ENCODE measurements at places on chromosomes 11 and 22.

- DNase-seq = peak; percentile 21
Measured at GRCh38 chr22:22721681-22722354, 77.4 kb downstream of the GGTLC2 start.

- no peak for DNase-seq
Measured at GRCh38 chr11:57485217-57485990, 25.1 kb downstream of the RTN4RL2 start.

DNA sequence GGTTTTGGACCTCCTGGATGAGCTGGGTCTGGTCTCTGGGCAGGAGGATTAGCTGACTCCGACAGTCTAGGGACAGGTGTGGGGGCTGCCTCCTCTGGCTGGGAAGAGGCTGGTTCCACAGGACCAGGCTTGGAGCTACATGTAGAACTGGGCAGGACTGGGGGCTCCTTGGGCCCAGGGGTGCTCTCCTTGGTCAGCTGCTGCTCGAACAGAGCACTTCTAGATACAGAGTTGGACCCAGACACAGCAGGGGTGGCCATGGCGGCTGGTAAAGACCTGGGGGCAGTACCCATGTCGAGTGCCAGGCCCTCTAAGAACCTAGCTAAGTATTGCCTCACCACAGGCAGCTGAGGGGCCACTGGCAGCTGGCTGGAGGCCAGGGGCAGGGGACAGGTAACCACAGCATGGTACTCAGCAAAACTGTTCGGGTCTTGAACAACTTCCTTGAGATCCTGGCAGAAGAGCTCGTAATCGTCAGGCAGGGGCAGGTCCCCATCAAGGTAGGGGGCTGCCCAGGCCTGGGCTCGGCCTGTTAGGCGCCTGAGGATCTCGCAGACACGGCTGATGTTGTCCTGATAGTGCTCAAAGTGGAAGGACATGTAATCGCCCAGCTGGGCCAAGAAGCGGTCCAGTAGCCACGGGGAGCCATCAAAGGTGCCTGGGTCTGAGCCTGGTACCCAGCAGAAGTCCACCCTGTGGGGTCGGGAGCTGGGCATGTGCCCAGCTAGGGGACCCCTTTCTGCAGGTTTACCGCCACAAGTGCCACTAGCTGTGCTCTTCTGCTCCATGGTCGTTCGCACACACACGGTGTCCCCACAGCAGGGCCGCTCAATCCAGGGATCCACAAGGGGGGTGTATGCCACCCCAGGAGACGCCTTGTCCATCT is 3.1 kb downstream of the GNB1L start:
- no peak for DNase-seq

DNA sequence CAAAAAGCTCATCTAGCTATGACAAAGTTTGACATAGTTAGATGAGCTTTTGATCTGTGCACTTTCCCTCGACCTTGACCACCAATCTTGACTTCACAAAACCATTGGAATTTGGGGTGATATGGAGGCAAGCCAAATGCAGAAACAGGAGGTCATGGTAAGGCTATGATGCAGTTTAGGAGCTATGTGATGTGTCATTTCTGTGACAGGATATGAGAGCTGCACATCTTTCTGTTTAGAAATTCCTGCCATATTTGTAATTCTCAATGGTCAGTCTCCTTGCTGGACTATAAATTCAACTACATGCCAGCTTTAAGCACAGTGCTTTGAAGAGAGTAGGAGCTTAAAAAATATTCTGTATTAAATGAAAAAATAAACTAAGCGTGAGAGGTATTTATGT is 12.9 kb downstream of the OR51B6 start:
- no peak for DNase-seq

DNA sequence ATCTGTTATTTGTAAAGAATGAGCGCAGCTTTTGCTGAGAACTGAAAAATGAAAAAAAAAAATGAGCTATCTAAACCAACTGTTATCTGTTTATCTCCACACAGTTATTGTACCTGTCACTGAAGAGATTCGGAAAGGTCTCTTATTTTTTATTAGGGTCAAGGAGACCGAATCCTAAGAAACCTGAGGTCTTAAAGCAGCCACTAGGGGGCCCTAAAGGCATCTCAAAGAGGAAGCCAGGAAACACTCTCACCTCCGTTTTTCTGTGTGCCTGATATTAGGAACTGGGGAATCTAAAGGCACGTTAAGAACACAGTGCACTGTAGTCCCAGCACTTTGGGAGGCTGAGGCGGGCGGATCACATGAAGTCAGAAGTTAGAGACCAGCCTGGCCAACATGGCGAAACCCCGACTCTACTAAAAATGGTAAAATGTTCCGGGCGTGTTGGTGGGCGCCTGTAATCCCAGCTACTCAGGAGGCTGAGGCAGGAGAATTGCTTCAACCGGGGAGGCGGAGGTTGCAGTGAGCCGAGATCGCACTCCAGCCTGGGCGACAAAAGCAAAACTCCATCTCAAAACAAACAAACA is 3.5 kb upstream of the LARGE1 start:
- no peak for DNase-seq

DNA sequence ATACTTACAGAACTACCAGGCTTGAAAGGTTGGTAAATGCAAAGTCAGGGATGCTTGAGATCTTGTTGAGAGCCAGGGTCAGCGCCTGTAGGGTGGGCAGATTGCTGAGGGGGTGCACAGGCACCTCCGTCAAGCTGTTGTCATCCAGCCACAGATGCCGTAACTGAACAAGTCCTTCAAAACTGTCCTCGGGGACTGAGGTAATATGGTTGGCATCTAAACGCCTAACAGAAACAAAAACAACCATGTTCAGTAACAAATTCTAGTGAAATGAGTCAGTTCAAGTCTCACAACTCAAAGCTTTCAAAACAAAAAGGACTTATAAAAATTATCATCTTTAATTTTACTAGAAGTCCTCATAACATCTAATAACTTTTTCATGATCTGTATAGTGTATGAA is 22.2 kb upstream of the CCDC34 start:
- no peak for DNase-seq

DNA sequence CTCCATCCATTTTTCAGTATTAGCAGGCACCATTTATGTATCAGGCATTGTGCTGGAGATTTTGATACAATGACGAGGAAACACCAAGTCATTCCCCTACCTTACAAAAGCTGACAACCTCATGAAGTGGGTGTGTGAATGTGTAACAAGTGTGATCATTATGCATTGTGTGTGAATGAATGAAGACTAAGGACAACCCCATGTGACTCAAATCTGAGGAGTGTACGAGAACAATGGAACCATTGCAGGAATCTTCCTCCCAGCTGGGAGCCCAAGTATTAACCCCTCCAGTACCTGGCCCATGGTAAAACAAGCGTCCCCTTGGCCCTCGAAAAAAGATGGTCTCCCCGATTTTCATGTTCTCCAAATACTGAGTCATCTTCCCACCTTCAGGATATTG is 4.4 kb downstream of the CYB5R2 start:
- DNase-seq = no peak

- DNase-seq = no peak
Measured at GRCh38 chr22:49894322-49895054, 23.8 kb downstream of the ALG12 start.

- DNase-seq = no peak
Measured at GRCh38 chr11:10618490-10618889, 50.0 kb upstream of the LYVE1 start.

- no peak for DNase-seq
Measured at GRCh38 chr22:21796231-21796630, 60.6 kb upstream of the YPEL1 start.

GRCh38 chr11:103682318-103683184 is 353.9 kb upstream of the DDI1 start:
- peak; percentile 4 for DNase-seq

- DNase-seq = no peak
Measured at GRCh38 chr22:19782533-19782932, 22.0 kb downstream of the TBX1 start.

DNA sequence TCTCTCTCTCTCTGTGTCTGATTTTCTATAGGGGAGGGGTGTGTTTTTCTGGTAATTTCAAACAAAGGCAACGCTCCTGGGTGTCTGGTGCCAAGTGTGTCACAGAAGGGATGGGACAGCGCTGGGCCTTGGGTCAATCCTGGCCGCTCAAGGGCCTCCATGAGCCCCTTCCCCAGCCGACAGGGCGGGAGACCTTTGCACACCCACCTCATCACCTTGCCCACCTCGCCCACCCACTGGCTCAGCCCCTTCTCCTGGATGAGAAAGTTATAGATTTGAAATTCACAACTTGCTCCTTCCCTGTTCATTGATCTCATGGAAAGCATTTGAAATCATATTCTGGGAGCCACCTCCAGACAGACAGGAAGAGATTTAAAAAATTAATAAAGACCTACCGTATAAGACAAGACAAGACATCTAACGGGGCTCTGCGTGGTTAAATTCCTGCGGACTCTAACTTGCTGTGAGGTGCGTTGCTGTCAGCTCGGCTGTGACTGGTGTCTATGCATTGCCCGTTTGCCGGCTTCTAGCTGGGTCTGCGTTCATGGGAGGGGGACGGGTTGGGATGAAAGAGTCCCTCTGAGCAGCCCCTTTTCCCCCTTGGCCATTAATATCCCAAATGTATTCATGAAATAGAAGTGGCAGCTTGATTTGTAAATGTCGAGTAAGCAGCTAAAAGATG is 27.0 kb downstream of the MPPED1 start:
- no peak for DNase-seq

DNA sequence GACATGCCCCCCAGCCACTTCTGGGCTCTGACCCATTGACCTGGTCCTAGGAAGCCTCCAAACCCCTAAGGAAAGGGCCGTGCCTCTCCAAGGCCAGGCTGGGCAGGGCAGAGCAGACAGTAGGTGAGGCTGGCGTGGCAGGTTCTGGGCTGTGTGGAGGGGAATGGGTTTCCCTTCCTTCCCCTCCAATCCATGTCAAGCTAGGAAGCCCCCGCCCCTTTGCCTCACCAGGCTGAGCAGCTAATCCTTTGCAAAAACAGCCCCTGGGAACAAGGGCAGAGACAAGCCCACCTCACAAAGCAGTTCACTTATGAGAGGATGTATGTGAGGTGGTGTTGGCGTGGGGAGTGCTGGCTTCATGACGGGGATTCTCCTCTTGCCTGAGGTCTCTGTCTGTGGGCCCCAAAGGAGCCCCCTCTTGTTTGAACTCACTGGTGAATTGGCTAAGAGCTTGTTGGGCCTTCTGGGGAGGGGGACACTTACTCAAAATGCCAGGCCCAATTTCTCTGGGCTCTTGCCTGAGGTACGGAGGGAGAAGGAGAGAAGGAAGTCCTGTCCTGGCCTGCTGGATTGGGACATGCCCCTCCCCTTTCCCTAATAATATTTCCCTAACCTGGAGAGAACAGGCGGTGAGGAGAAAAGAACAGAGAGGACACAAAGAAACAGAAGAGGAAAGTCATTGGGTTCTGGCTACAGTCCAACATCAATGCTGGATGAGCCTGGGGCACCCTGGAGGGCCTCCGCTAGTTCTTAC is 1.6 kb upstream of the TRIM29 start:
- DNase-seq = no peak

- DNase-seq = no peak
Measured at GRCh38 chr11:134479206-134480135, 67.4 kb upstream of the B3GAT1 start.

- DNase-seq = no peak
Measured at GRCh38 chr22:44268431-44269116, 44.2 kb downstream of the SHISAL1 start.

DNA sequence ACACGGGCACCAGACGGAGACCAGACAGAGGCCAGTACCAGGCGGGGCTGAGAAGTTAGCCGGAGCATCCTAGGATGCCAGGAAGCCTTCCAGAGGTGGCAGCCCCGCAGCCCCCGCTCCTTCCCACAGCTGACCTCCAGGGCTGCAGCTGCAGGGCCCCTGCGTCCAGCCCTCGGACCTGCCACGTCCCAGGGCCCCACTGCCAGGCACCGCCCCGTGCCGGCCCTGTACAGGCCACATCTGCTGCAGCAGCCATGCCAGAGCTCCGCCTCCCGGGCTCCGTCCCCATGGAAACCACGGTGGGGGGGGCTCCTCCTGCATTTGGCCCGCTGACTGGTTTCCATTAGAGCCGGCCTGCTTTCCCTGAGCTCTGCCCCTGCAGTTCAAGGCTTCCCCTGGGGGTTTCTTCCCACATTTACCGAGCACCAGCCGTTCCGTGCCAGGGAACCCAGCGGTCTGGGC is 62.5 kb upstream of the PPARA start:
- DNase-seq = no peak
